ENCODE measurements at places on chromosomes 11 and 22. TPM values are rescaled to one million over a fixed set of nuclear protein-coding genes. Genes with fewer than 3 reads are reported as not detected.

Gene MRGPRX3
- total RNA-seq, result not detected

- H3K4me3 ChIP-seq, result no peak overlapping the region
- no peaks in the 10 kb centered on the region for H3K27me3 ChIP-seq
- H3K4me1 ChIP-seq, result peaks cover 6% of the 10 kb centered on the region
- DNase-seq, result peak; percentile 61
- peak overlapping the region; percentile 60 for H3K27ac ChIP-seq
- no peaks in the 10 kb centered on the region for H3K36me3 ChIP-seq
These were observed 182.7 kb upstream of the SNX19 start for GRCh38 chr11:131099013-131099412.

Gene APOBEC3B
- total RNA-seq, result 0.77 TPM

DNA sequence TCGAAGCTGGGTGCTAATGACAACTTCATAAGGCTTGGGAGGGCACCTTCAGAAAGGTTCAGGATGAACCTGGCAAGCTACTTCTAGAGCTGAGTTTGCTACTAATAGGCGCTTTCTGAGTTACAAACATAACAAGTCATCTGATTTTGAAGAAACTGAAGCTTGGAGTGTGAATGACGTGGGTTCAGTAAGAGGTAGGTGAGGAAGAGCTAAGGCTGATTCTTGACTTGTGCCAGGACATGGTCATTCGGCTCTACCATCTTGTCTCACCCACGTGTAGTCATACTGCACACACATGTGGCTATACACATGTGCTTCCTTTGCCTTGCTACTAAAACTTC, 56.4 kb downstream of the SWAP70 start:
- H3K4me1 ChIP-seq, result no peaks in the 10 kb centered on the region
- H3K27ac ChIP-seq, result no peak overlapping the region
- peaks cover under 1% of the 10 kb centered on the region for H3K36me3 ChIP-seq

DNA sequence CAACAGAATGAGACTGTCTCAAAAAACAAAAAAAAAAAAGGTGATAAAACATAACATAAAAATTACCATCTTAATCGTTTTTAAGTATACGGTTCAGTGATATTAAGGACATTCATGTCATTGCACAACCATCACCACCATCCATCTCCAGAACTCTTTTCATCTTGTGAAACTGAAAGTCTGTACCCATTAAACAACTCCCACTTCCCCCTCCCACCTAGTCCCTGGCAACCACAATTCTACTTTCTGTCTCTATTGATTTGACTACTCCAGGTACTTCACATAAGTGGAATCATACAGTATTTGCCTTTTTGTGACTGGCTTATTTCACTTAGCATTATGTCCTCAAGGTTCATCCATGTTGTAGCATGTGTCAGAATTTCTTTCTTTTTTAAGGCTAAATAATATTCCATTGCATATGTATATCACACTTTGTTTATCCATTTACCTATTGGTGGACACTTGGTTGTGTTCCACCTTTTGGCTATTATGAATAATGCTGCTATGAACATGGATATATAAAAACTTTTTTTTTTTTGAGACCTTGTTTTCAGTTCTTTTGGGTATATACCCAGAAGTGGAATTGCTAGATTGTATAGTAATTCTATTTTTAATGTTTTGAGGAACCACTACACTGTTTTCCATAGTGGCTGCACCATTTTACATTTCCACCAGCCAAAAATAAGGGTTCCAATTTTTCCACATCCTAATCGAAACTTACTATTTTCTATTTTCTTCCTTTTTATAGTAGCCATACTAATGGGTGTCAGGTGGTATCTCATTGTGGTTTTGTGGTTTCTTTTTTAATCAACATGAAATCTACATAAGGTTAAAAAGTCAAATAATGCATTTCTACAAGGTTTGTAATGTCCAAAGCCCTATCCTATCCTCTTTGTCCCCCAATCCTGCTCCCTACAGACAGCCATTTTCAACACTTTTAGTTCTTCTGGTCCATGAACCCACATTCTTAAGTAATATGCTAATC, 23.4 kb upstream of the PIK3C2A start:
- no peaks in the 10 kb centered on the region for H3K27me3 ChIP-seq
- no peak overlapping the region for H3K27ac ChIP-seq
- H3K4me3 ChIP-seq, result no peak overlapping the region
- no peaks in the 10 kb centered on the region for H3K36me3 ChIP-seq
- H3K4me1 ChIP-seq, result no peaks in the 10 kb centered on the region

DNA sequence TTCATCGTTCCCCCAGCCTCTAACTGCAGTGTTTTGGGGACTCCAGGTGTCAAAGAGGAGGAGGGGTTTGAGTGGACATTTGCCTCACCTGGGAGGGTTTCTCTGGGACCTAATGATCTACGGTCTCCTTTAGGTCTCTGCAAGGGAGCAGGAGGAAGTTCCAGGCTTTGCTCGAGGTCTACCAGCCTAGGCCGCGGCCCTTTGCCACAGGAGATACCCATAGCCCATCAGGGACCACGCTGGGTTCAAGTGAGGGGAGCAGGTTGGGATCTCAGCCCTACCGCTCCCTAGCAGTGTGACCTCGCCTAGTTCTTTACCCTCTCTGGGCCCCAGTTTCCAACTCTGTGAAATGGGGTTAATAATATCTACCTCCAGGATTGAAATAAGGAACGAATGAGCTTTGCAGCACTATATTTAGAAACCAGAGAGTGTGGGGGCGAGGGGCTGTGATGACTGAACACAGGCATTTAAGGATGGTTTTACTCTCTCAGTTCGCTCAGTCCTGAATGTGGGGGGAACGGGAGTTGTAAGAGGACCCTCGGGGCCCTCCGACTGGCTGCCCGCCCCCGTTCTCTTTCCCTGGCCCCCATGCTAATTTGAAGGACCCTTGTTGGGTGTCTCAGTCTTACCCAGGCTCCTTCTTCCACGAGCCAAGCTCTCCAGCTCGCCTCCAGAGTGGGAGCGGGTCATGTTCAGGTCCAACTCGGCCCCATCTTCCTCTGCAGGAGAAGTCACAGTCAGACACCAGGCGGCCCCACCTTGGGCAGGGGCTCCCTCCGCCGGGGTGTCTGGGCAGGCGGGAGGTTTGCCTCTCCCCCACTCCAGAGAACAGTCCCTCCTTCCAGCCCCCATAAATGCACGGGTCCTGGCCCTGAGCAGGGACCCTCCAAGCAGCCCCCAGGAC, 11.7 kb downstream of the PDGFB start:
- no peak overlapping the region for H3K27ac ChIP-seq
- H3K27me3 ChIP-seq, result peaks cover 4% of the 10 kb centered on the region
- no peak for DNase-seq
- no peak overlapping the region for H3K4me3 ChIP-seq
- H3K4me1 ChIP-seq, result peaks cover 2% of the 10 kb centered on the region

GRCh38 chr22:25142102-25142501, 57.6 kb upstream of the CRYBB3 start:
- H3K36me3 ChIP-seq, result no peaks in the 10 kb centered on the region
- DNase-seq, result no peak
- H3K27me3 ChIP-seq, result no peaks in the 10 kb centered on the region

GRCh38 chr11:44566952-44567875, 1.8 kb downstream of the CD82 start:
- H3K27me3 ChIP-seq, result no peaks in the 10 kb centered on the region
- H3K27ac ChIP-seq, result no peak overlapping the region
- H3K4me3 ChIP-seq, result no peak overlapping the region
- H3K36me3 ChIP-seq, result no peaks in the 10 kb centered on the region
- DNase-seq, result no peak
- H3K4me1 ChIP-seq, result peaks cover 35% of the 10 kb centered on the region

DNA sequence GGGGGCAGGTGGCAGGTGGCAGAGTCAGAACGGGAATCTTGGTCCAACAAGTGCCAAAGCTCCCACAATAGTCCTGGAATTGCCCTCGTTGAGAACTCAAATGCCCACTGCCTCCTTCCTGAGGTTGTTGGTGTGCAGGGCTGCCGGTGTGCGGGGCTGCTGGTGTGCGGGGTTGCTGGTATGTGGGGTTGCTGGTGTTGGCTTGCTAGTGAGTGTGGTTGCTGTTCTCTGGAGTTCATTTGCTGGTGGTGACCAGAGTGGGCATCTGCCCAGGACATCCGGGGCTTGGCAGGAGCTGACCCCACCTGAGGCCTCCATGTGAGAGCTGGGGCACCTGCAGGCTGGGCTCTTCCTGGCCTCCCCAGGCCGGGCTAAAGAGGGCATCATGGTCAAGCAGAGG, 14.0 kb upstream of the MPPED1 start:
- no peaks in the 10 kb centered on the region for H3K4me1 ChIP-seq
- H3K4me3 ChIP-seq, result no peak overlapping the region
- H3K36me3 ChIP-seq, result no peaks in the 10 kb centered on the region
- no peaks in the 10 kb centered on the region for H3K27me3 ChIP-seq
- DNase-seq, result no peak

- no peaks in the 10 kb centered on the region for H3K36me3 ChIP-seq
- no peaks in the 10 kb centered on the region for H3K4me1 ChIP-seq
- no peak overlapping the region for H3K4me3 ChIP-seq
- H3K27ac ChIP-seq, result no peak overlapping the region
These were observed 178.6 kb upstream of the PITPNB start for GRCh38 chr22:28097627-28098026.

GRCh38 chr11:65124480-65125196, 2.5 kb downstream of the MRPL49 start:
- no peak for DNase-seq
- H3K27ac ChIP-seq, result no peak overlapping the region
- H3K4me3 ChIP-seq, result no peak overlapping the region
- H3K36me3 ChIP-seq, result peaks cover 31% of the 10 kb centered on the region

- no peaks in the 10 kb centered on the region for H3K27me3 ChIP-seq
- no peak overlapping the region for H3K4me3 ChIP-seq
- no peak overlapping the region for H3K27ac ChIP-seq
- H3K36me3 ChIP-seq, result peaks cover 50% of the 10 kb centered on the region
- peak; percentile 69 for DNase-seq
These were observed 20.7 kb downstream of the TNKS1BP1 start for GRCh38 chr11:57303990-57304579.

Gene SPI1
- total RNA-seq, result not detected

GRCh38 chr11:105381941-105382340, 227.9 kb upstream of the GRIA4 start:
- no peaks in the 10 kb centered on the region for H3K36me3 ChIP-seq
- H3K4me3 ChIP-seq, result no peak overlapping the region
- no peaks in the 10 kb centered on the region for H3K27me3 ChIP-seq
- no peak overlapping the region for H3K27ac ChIP-seq
- no peak for DNase-seq

Gene SCARF2
- 12.8 TPM for total RNA-seq

Gene C11orf16
- not detected for total RNA-seq

GRCh38 chr11:19849107-19849789, 136.6 kb downstream of the NAV2 start:
- peaks cover 4% of the 10 kb centered on the region for H3K36me3 ChIP-seq
- no peaks in the 10 kb centered on the region for H3K27me3 ChIP-seq
- H3K27ac ChIP-seq, result peak overlapping the region; percentile 0
- no peak overlapping the region for H3K4me3 ChIP-seq
- peaks cover 12% of the 10 kb centered on the region for H3K4me1 ChIP-seq
- DNase-seq, result peak; percentile 54

GRCh38 chr11:422249-422656, 7.5 kb upstream of the SIGIRR start:
- DNase-seq, result no peak
- H3K4me3 ChIP-seq, result no peak overlapping the region
- H3K27me3 ChIP-seq, result peaks cover 5% of the 10 kb centered on the region
- no peaks in the 10 kb centered on the region for H3K36me3 ChIP-seq
- no peaks in the 10 kb centered on the region for H3K4me1 ChIP-seq

DNA sequence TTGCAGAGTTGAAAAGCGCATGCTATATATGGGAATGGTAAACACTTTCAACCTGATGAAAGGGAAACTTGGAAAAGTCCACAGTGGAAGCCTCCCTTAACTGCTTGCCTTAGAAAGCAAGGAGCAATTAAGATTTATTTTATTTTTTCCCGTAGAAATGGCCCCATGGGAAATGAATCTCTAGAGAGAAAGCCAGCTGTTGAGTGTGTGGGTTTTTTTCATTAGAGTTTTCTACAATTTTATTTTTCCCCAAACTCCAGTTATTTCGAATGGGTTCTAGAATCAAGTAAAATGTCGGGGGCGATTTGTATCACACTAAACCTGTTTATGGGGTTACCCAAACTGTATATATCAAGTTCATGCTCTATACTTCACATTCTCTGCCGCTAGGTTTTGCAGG, at the start of gene OR5M3:
Gene OR5M3, minus strand, starts transcription at position 101 of the 400 bp plus-strand sequence. CDS start 2,855 bp downstream, outside the sequence.
- no peaks in the 10 kb centered on the region for H3K4me1 ChIP-seq
- H3K4me3 ChIP-seq, result no peak within 1 kb of the TSS
- H3K27me3 ChIP-seq, result no peaks in the 10 kb centered on the region
- H3K36me3 ChIP-seq, result no peaks in the 10 kb centered on the region
- no peak within 1 kb of the TSS for H3K27ac ChIP-seq

- no peaks in the 10 kb centered on the region for H3K4me1 ChIP-seq
- DNase-seq, result no peak
- no peak overlapping the region for H3K4me3 ChIP-seq
- no peaks in the 10 kb centered on the region for H3K36me3 ChIP-seq
These were observed 34.0 kb downstream of the IGLL5 start for GRCh38 chr22:22921575-22921974.

- H3K4me1 ChIP-seq, result no peaks in the 10 kb centered on the region
- peaks cover 6% of the 10 kb centered on the region for H3K27me3 ChIP-seq
- H3K36me3 ChIP-seq, result no peaks in the 10 kb centered on the region
- DNase-seq, result no peak
- no peak overlapping the region for H3K27ac ChIP-seq
These were observed 100.4 kb upstream of the GALNT18 start for GRCh38 chr11:11722246-11722645.

DNA sequence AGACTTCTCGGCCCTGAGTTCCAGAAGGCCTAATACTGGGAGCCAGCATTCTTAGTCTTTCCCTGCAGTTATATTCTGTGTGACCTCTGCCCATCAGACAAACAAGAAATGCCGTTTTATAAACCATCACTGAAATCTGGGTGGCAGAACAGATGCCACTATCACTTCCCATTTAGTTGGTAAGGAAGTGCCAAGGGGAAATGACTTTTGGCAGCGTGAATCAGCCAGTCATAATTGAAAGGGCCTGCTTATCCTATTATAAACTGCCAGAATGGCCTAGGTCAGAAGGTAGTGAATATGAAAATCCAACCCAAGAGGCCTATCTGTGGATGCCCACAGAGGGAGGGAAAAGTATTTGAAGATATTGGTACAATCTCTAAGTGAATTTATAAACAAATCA, 646.8 kb upstream of the CCDC90B start:
- no peak overlapping the region for H3K27ac ChIP-seq
- no peaks in the 10 kb centered on the region for H3K4me1 ChIP-seq
- H3K36me3 ChIP-seq, result no peaks in the 10 kb centered on the region
- H3K4me3 ChIP-seq, result no peak overlapping the region
- DNase-seq, result no peak

- H3K27ac ChIP-seq, result no peak overlapping the region
- H3K4me3 ChIP-seq, result no peak overlapping the region
- no peak for DNase-seq
- no peaks in the 10 kb centered on the region for H3K27me3 ChIP-seq
- H3K36me3 ChIP-seq, result peaks cover 4% of the 10 kb centered on the region
- no peaks in the 10 kb centered on the region for H3K4me1 ChIP-seq
These were observed 155.4 kb downstream of the DBX1 start for GRCh38 chr11:20004866-20005265.

All from fibroblast of lung (primary cell).